CD4-positive, CD25-positive, alpha-beta regulatory T cell (primary cell): ENCODE measurements at places on chromosomes 4 and X. TPM values are rescaled to one million over a fixed set of nuclear protein-coding genes. Genes with fewer than 3 reads are reported as not detected.

- H3K36me3 ChIP-seq = no peaks in the 10 kb centered on the region
- peaks cover 29% of the 10 kb centered on the region for H3K4me1 ChIP-seq
- no peak overlapping the region for H3K27ac ChIP-seq
- no peak overlapping the region for H3K4me3 ChIP-seq
- no peak for DNase-seq
- H3K27me3 ChIP-seq = no peaks in the 10 kb centered on the region
Measured at GRCh38 chrX:1449823-1450149, 2.9 kb downstream of the ASMTL start.

- H3K4me3 ChIP-seq = no peak overlapping the region
- H3K4me1 ChIP-seq = no peaks in the 10 kb centered on the region
- H3K36me3 ChIP-seq = no peaks in the 10 kb centered on the region
Measured at GRCh38 chr4:141210168-141210567, 10.5 kb upstream of the ZNF330 start.

- H3K36me3 ChIP-seq = no peaks in the 10 kb centered on the region
- H3K4me3 ChIP-seq = no peak overlapping the region
- no peaks in the 10 kb centered on the region for H3K4me1 ChIP-seq
- H3K27ac ChIP-seq = no peak overlapping the region
Measured at GRCh38 chrX:85223359-85223758, 20.2 kb downstream of the SATL1 start.

GRCh38 chr4:151438154-151438553 is 29.2 kb downstream of the FHIP1A start:
- no peaks in the 10 kb centered on the region for H3K27me3 ChIP-seq
- DNase-seq = no peak
- H3K4me1 ChIP-seq = no peaks in the 10 kb centered on the region
- H3K4me3 ChIP-seq = no peak overlapping the region
- no peak overlapping the region for H3K27ac ChIP-seq
- no peaks in the 10 kb centered on the region for H3K36me3 ChIP-seq

DNA sequence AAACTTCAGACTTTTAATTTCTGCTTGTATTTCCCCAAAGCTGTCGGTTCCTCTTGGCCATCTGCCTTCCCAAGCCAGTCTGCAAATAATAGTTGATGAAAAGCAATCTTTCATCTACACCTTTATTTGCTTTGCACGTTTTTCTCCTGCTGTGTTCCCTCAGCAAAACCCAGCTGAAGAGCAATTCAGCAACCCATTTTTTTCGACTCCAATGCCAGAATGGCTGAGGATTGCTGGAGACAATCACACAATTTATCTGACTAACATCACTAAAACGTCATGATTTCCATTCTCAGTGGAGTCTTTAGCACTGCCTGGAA is 94.3 kb downstream of the GPRIN3 start:
- no peak for DNase-seq
- H3K36me3 ChIP-seq = no peaks in the 10 kb centered on the region
- no peak overlapping the region for H3K4me3 ChIP-seq
- H3K4me1 ChIP-seq = no peaks in the 10 kb centered on the region
- H3K27ac ChIP-seq = no peak overlapping the region

DNA sequence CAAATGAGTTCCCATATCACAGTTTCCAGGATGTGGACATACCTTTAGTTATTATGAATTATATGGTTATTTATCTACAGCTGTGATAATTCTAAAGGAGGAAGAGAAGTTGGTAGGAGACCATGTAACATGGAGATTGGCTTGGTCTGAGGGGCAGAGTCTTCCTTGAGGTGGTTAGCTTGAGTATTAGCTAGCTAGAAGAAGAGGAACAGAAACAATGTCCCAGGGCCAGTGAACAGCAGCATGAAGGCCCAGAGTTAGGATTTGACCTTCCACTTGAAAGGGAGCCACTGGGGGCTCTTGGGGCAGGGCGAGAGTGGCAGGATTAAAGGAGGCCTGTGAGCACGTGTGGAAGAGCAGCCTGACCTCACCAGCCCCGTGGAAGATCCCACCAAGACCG is 5.6 kb upstream of the JAKMIP1 start:
- H3K4me1 ChIP-seq = peaks cover 2% of the 10 kb centered on the region
- H3K27me3 ChIP-seq = no peaks in the 10 kb centered on the region
- H3K27ac ChIP-seq = no peak overlapping the region
- H3K36me3 ChIP-seq = no peaks in the 10 kb centered on the region
- DNase-seq = no peak

DNA sequence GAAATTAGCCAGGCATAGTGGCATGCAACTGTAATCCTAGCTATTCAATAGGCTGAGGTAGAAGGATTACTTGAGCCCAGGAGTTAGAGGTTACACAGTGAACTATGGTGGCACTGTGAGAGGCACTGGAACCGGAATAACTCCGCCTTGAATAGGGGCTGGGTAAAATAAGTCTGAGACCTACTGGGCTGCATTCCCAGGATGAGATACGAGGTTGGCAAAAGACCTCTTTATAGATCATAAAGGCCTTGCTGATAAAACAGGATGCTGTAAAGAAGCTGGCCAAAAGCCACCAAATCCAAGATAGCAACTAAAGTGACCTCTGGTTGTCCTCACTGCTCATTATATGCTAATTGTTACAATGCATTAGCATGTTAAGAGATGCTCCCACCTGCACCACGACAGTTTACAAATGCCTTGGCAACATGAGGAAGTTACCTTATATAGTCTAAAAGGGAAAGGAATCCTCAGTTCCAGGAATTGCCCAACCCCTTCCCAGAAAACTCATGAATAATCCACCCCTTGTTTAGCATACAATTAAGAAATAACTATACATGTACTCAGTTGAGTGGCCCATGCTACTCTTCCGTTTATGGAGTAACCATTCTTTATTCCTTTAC is 88.6 kb downstream of the CENPC start:
- no peak overlapping the region for H3K4me3 ChIP-seq
- DNase-seq = peak; percentile 14
- H3K27me3 ChIP-seq = no peaks in the 10 kb centered on the region
- H3K4me1 ChIP-seq = no peaks in the 10 kb centered on the region

GRCh38 chr4:115648786-115649185 is 535.4 kb upstream of the NDST4 start:
- DNase-seq = no peak
- no peaks in the 10 kb centered on the region for H3K36me3 ChIP-seq
- H3K27ac ChIP-seq = no peak overlapping the region
- no peak overlapping the region for H3K4me3 ChIP-seq

Gene GLRA3
- polyA plus RNA-seq = not detected

Gene MAP3K15
- polyA plus RNA-seq = not detected

Gene ADGRL3
- polyA plus RNA-seq = not detected

Gene DDIT4L
- not detected for polyA plus RNA-seq
